Cortex of kidney (tissue), 1 donor: ENCODE measurements at places on chromosomes 7 and 10.

DNA sequence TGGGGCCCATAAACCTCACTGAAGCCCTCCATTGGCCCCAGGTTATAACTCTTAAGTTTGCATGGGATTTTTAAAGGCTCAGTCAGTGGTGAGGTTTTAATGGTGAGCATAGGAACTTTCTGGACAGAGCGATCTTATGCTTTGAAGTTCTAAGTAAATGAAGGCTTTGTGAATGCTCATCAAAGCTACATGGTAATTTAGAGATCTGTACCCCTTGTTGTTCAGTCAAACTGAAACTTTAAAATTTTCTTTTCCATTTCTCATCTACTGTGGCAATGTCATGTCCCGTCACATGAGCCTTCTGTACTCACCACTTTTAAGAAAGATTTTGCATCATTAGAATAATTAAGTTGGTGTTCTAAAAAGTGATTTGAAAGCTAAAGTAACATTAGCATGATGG lies 39.9 kb downstream of the CHN2 start:
- no peak for DNase-seq

DNA sequence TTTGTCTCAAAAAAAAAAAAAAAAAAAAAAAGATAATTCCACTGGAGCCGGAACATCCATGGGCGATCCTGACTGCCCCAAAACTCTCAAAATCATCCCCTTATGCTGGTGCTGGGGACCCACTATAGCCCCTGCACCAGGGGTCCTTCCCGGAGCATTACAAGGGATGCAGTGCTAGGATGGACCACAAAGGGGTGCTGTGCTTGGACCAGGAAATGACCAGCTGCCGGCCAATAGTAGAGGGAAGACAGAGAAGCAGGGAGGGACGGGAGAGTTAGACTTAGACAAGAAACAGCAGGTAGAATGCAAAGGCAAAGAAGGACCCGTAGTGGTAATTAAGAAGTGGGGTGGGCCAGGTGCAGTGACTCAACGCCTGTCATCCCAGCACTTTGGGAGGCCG lies 40.5 kb downstream of the RCC1L start:
- no peak for DNase-seq

DNA sequence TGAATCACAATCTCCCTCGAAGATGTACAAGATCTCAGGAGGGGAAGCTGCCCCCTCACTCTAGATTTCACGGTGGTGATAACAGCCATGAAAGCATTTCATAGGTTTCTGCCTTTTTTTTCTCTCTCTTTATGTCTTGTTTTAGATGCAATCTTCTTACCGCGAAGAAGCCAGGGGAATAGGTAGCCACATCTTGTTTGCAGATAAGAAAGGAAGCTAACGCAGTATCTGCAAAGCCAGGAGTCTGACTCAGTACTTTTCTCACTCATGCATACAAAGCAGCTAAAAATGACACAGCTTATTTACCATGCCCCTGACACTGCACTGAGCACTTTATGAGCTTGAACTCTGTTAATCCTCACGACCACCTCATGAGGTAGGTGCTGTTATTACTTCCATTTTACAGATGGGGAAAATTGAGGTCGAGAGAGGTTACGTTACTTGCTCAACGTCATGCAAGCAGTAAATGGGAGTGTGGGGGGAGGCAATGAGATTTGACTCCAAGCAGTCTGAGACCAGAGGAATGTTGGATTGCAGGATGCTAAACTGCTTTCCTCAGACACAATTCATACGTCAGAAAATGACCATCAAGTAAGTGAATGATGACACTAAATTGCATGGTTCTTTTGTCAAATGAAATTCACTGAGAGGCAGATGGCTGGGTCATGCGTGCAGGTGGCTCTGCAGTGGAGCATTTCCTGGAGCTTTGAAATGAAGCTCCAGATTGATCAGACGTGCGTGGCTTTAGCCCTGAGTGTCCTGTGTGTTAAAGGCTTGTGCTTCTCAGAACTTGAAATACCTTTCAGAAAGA lies 3.3 kb downstream of the MAP3K8 start:
- no peak for DNase-seq

DNA sequence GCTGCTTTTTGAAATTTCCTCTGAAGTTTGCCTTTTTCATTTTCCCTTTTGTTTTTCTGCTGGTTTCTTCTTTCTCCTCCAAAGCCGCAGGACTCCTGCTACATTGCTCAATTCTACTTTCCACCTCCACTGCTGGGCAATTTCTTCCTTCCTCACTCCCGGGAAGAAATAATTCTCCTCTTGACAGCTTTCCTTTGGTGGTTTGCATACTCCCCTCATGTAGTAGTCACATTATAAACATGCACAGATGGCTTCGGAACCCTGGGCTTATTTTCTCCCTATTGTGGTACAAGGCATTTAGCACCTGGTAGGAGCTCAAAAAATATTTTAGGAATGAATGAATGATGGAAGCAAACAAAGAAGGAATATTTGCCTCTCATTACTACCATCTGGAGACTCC lies 977.2 kb downstream of the LRMDA start:
- no peak for DNase-seq

DNA sequence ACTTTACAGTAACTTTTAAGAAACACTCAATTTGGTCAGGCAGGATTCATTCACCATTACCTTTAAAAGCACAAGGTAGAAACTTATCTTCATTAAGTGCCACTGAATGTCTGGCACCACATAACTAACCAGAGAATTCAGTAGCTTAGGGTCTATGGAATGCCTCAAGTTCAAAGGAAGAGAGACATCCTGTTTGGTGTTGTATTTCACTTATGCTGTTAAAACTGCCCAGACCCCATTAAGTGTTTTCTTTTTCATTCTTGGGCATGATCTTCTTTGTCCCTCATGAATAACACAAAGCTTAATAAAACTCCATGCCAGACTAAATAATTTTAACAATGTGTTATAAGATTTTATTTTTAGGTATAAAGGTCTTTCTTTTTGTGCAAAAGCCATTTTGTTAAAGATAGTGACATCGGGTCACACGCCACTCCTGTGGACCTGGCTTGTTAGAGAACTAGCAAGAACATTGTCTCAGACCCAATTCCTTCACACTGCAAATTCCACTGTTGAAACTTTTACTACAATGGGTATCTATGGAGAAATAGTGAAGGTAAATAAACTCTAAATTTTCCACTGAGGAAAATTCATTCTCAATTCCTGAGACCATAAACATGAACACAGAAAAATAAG lies 221.0 kb downstream of the TWIST1 start:
- no peak for DNase-seq

DNA sequence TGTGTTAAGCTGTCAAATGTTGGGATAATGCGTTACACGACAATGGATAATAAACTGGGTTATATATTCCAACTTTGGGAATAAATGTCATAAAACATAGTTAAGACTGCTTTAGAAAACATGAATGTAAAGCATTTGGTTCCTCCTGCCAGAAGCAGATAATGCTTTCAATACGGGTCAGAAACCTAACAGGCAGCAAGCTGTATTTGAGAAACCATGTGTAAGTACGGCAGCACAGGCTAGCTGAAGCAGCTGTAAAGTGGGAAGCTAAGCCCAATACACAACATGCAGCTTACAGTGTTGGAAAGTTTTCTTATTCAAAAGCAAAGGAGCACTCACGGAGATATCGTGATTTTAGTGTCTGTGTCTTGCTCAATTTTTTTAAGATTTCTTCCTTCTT lies 46.5 kb downstream of the MALSU1 start:
- DNase-seq, result no peak

DNA sequence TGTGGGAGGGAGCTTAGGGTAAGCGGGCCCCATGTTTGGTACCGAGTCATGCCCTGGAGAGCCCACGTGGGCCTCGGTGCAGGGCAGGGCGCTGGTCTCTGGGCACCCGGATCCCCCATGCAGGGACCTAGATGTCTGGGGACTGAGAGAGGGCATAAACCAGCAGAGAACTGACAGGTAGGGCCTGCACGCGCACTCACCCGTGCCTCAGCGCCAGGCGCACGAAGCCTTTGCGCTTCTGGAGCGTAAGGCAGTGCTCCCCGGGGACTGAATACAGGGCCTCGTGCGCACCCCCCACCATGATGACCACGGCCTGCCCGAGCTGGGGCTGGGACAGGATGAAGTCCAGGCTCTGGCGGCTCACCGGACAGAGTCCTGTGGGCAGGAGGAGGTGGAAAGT lies 2.8 kb downstream of the MOGAT3 start:
- no peak for DNase-seq

DNA sequence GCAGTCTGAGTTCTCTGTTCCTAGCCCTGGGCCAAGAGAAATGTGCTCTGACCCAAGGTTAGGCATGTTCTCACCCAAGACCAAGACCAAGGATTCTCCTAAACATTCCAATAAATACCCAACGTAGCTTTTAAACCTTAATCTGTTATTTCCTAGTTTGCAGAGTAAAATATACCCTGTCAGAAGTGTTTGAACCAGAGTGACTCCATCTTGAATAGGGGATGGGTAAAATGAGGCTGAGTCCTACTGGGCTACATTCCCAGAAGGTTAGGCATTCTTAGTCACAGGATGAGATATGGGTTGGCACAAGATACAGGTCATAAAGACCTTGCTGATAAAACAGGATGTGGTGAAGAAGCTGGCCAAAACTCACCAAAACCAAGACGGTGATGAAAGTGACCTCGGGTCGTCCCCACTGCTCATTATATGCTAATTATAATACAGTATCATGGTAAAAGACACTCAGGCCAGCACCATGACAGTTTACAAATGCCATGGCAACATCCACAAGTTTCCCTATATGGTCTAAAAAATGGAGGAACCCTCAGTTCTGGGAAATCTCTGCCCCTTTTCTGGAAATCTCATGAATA lies 27.7 kb downstream of the PLXNA4 start:
- DNase-seq, result no peak

GRCh38 chr7:79930604-79931003 lies 204.0 kb upstream of the GNAI1 start:
- no peak for DNase-seq
